Effector CD4-positive, alpha-beta T cell (primary cell): ENCODE measurements at places on chromosomes 1 and 21.

DNA sequence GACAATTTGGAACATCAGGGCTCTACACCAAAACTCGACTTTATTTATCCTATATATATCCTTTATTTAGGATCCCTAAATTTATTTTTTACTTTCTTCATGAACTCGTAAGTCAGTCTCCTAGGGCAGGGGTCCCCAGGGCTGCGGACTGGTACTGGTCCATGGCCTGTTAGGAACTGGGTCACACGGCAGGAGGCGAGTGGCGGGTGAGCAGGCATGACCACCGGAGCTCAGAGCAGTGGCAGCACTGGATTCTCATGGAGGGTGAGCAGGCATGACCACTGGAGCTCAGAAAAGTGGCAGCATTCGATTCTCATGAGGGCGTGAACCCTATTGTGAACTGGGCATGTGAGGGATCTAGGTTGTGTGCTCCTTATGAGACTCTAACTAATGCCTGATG, 427.0 kb downstream of the SMYD3 start:
- DNase-seq, result no peak

DNA sequence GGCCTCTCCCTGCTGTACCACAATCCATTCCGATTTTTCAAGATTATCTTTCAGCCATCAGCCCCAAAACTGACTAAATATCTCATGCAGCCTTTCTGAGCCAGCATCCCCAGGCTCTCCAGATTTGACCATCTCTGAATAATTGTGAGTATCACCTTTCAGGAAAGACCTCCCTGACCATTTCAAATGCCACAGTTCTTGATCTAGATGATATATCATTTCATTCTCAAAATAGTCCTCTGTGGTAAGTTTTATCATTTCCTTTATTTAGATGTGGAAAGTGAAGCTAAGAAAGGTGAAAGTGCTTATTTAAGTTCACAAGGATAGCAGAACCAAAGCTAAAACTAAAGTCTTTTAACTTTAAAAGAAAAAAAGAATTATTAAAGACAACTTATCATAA, 244.0 kb downstream of the PLPP3 start:
- no peak for DNase-seq

GRCh38 chr1:201139756-201140155, 12.8 kb upstream of the ASCL5 start:
- DNase-seq, result no peak

GRCh38 chr21:34880401-34880800, 168.7 kb downstream of the RUNX1 start:
- DNase-seq, result no peak

DNA sequence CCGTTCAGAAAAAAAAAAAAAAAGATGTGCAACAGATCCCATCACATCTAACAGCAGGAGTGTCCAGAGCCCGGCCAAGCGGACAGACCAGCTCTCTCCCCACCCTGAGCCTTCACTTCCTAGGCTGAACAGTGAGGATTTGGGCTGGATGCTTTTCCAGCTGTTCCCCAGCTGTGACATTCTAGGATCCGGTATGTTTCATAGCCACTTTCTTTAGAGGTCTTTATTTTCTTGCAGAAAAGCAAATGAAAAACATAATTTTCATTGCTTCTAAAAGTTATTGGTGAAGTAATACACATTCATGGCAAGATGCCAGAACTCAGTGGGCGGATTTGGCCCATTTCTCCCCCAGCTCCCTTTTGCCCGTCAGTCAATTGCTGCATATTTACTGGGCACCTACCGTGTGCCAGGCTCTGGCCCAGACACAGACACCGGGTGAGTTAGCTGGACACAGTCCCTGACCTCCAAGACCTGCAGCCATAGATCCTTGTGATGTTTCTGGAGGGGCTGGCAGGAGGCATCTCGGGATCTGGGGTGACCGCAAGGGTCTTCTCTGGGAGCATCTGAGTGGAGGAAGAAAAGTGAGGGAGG, 213.7 kb upstream of the VAMP3 start:
- no peak for DNase-seq

GRCh38 chr1:167716000-167716271, 5.8 kb upstream of the MPZL1 start:
- DNase-seq, result no peak

GRCh38 chr1:223877804-223878203, 32.1 kb upstream of the TP53BP2 start:
- DNase-seq, result no peak

DNA sequence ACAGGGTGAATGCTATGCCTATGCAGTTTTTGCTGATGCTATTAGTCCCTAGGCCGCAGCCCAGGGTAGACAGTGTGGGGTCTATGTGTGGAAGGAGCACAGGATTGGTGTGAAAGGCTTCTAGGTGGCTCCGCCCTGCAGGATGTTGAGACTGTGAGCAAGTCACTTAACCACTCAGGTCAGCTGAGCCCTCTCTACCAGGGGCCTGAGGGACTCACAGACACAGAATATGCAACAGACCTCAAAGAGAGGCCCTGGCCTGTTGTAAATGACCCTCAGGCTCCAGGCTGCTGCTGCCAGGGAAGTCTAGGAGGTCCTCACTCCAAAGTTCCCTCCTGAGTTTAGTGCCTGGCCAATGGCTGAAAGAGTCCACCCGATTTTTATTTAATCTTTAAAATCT, 11.0 kb downstream of the NHLH2 start:
- DNase-seq, result no peak

DNA sequence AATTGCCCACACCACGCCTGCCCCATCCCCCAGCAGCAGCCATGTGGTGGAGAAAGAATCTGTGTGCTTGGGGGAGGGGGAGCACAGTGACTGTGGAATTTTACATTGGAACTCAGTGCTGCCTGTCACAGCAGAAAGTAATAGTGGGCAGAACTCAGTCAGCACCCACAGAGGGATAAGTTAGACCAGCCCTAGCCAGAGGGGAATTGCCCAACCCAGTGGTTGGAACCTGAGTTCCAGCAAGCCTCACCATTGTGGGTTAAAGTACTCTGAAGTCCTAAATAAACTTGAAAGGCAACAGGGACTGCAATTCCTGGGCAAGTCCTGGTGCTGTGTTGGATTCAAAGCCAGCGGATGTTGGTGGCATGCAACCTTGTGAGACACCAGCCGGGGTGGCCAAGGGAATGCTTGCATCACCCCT, 88.8 kb downstream of the MRPL39 start:
- DNase-seq, result no peak

- DNase-seq, result no peak
These were observed 52.8 kb upstream of the ACADM start for GRCh38 chr1:75671708-75672107.

- no peak for DNase-seq
These were observed 70.4 kb downstream of the ACTL8 start for GRCh38 chr1:17825273-17826164.

- no peak for DNase-seq
These were observed 12.7 kb downstream of the FCRL5 start for GRCh38 chr1:157539568-157539967.

GRCh38 chr1:109197158-109198042, 16.3 kb upstream of the SARS1 start:
- DNase-seq, result no peak

DNA sequence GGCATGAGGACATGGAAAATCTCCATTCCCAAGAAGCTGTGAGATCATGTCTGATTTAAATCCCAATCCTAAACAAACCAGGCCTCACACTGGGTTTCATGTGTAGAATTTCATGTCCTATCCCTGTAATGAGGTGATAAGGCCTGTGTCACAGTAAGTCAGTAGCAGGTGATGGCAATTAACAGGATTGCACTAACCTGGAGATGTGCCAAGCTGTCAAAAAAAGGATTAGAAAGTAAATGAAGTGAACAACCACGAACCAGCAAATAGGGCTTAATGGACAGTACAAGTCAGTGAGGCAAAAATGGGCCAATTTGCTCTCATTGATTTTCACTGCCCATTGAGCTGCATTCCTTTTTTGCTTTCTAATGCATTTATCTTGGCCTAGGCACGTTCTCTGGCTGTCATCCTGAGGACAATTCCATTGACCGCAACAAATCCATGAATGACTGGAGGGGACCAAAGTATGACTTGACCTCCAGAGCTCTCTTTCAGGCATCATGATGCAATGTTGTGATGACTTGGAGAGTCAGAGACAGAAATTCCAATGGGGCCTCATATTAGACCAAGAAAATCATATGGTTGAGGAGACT, 673.6 kb upstream of the ADGRL2 start:
- DNase-seq, result no peak

- DNase-seq, result no peak
These were observed 14.5 kb downstream of the KIAA0040 start for GRCh38 chr1:175178056-175178455.

- DNase-seq, result no peak
These were observed 86.2 kb downstream of the CLIC6 start for GRCh38 chr21:34754690-34755647.
